ENCODE measurements at places on chromosomes 16 and 17.

GRCh38 chr16:77590707-77591106 is 131.6 kb upstream of the NUDT7 start:
- no peak for DNase-seq

DNA sequence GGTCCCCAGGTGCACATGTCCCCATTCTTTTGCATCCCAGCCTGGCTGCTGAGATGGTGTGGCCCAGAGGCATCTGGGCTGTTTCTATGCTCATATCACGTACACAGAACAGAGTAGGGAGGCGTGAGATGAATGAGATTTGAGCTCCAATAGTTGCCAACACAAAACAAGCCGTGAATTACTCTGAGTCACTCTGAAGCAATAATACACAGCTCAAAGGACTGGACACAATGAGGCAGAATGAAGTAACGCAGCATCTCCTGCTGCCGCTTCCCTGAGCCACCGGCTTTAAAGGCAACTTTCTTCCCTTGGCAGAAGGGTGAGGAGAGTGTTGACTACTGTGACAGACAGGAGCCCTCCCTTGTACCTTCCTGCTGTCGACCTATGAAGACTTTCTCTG is 33.9 kb upstream of the CLEC18B start:
- peak; percentile 64 for DNase-seq

- no peak for DNase-seq
These were observed 2.4 kb upstream of the RIPOR1 start for GRCh38 chr16:67526149-67526791.

GRCh38 chr16:71985262-71985974 is 14.8 kb downstream of the PKD1L3 start:
- no peak for DNase-seq

DNA sequence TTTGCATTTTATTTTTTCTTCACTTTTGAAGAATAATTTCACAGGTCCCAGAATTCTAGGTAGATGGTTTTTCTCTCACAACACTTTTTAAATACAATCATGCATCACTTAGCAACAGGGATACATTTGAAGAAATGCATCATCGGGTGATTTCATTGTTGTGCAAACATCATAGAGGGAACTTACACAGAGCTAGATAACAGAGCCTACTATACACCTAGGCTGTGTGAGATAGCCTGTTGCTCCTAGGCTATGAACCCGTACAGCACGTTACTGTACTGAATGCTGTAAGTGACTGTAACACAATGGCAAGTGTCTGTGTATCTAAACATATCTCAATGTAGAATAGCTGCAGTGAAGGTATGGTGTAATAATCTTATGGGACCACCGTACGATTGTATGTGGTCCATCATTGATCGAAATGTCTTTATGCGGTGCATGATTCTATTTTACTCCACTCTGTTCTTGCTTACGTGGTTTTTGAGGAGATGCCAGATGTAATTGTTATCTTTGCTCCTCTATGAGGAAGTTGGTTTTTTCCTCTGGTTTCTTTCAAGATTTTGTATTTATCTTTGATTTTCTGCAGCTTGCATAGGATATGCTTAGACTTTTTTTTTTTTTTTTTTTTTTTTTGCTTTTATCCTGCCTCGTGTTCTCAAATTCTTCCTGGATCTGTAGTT is 35.5 kb upstream of the TMEM92 start:
- no peak for DNase-seq

DNA sequence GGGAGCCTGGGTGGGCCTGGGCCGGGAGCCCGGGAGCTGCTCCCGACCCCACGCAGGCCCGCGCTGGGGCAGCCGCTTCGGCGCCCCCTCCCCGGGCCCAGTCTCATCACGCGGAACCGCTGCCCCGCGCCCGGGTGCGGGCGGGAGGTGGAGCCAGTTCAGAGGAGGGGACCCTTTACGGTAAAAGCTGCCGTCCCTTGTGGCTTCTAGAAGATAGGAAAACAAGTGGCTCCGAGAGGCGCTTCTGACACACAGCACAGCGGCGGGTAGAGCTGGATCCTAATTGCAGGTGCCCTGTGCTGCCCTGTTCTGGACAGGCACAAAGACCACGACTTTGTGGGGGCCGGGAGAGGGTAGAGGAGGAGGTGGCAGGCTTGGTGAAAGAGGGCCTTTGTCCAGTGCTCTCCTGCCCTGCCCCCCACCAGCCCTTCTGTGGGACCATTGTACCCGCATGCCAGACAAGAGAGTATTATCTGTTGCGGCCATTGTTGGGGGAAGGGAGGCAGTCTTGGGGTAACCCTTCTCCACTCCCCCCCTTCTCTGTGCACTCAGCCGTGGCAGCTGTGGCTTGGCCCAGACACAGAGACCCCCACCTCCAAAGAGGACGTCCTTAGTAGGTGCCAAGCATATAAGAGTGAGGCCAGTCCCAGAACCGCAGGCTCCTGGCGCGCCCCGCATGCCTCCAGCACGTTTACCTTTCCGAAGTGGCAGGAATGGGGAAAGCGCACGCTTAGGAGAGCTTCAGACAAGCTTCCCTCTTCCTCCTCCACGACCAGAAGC is 736 bp downstream of the CNP start:
- no peak for DNase-seq

GRCh38 chr17:36088670-36089338 is 1.1 kb downstream of the CCL3 start:
- DNase-seq, result no peak

DNA sequence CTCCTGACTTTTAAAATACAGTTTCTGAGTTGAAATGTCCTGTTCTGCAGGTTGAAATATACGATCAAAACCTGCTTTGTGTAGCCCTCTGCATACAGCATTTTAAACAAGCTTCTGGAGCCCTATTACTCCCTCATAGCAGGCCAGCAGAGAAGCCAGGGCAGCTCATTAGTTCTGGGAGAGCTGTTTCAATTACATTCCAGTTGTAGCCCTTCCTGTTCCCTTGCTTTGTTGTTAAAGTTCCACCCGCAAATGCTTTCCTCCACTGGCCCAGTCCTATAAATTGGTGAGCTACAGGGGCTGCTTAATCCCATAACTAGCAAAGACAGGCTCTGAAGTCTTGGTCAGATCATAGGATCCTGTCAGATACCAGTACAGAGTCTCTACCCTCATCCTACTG is 162.5 kb downstream of the SLC39A11 start:
- DNase-seq, result no peak

DNA sequence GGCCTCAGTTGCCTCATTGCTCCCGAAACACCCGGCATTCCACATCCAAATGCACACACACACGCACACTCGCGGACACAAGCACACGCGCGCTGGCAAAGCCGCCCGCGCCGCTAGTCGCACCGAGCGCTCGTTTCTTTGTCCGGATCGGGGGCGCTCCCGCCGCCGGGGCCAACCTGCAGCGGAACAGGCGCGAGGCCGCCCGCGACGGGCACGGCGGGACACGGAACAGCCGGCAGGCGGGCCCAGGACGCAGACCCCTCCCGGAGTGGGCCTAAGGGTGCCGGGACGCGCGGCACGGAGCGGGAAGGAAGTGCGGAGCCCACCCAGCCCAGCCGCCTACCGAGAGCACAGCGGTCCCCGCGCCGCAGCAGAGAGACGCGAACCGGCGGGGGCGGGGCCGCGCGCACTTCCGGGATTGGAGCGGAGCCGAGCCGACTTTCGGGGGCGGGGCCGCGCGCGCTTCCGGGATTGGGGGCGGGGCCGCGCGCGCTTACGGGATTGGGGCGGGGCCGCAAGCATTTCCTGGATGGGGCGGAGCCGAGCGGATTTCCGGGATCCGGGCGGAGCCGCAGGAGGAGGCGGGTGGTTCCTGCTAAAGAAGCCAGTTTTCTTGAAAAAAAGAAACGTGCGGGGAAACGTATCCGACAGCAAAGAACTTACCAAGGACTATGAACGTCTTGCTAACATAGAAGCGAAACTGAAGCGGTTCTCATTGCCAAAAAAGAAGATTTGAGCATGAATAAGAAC is at the start of gene CYBC1:
Gene CYBC1 (minus strand): TSS at position 396 of the 750 bp plus-strand sequence. CDS start 1,498 bp downstream, outside the sequence.
- DNase-seq, result peak; percentile 96

GRCh38 chr16:22726868-22727267 is 87.1 kb upstream of the HS3ST2 start:
- no peak for DNase-seq

DNA sequence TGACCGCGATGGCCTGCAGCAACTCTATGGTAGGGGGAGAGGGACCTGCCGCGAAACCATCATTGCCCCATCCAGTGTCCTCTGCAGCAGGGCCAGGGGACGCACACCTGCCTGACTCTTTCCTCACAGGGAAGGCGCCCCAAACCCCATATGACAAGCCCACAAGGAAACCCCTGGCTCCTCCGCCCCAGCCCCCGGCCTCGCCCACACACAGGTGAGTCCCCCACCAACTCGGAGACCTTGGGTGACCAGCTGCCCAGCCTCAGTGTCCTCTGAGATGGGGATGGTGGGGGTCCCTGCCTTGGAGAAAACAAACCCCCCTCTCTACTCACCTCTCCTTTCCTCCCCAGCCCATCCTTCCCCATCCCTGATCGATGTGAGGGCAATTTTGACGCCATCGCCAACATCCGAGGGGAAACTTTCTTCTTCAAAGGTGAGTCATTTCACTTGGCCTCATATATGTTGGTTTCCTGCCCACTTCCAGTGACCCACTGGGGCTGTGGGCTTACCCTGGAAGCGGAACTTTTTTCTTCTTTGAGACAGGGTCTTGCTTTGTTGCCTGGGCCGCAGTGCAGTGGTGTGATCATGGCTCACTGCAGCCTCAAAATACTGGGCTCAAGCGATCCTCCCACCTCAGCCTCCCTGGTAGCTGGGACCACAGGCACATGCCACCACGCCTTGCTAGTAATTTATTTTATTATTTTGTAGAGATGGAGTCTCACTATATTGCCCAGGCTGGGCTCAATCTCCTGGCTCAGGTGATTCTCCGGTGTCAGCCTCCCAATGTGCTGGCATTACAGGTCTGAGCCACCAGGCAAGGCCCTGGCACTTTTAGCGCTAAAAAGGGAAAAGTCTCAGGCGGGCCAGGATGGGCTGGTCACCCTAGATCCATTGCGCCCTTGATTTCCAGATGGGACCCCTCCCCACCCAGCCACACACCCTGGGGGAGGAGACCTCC is 8.0 kb upstream of the IL32 start:
- no peak for DNase-seq

DNA sequence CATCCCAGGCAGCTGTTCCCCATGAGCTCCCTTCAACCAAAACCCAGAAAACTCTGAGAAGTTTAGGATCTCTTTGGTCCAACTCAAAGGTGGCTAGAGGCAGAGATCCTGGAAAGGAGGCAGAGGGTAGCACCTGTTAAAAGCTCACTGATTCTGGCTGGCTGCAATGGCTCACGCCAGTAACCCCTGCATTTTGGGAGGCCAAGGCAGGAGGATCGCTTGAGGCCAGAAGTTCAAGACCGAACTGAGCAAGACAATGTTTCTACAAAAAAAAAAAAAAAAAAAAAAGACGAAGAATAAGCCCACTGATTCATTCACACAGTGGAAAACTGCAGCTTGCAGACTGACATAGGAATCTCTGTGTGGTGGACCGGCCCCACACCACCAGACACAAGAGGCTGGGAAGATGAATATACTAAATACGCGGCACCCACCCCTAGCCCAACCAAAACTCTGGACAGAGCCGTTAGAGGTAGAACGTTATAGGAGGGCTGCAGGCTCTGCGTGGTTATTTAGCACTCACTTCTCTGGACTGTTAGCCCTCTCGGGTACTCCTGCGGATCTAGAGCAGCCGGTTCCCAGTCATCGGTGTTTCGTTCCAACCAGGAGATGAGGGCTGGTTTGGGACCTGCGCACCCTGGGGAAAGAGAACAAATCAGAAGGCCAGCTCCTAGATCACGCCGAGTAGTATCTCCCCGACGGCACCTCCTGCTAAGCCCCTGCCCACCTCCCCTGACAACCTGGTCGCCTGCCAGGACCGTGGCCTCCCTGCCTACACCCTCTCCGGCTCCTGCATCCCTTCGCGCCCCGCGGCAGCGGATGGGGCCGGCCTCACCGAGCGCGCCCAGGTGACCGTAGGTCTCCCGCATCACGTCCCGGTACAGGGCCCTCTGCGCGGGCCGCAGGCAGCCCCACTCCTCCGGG is 925 bp downstream of the ZNF689 start:
- DNase-seq, result peak; percentile 66

- no peak for DNase-seq
These were observed 20.7 kb downstream of the CTU2 start for GRCh38 chr16:88726981-88727380.

- DNase-seq, result no peak
These were observed 22.3 kb downstream of the SAP30BP start for GRCh38 chr17:75689441-75689873.

- DNase-seq, result no peak
These were observed 8.8 kb downstream of the FAAP100 start for GRCh38 chr17:81543339-81543675.

DNA sequence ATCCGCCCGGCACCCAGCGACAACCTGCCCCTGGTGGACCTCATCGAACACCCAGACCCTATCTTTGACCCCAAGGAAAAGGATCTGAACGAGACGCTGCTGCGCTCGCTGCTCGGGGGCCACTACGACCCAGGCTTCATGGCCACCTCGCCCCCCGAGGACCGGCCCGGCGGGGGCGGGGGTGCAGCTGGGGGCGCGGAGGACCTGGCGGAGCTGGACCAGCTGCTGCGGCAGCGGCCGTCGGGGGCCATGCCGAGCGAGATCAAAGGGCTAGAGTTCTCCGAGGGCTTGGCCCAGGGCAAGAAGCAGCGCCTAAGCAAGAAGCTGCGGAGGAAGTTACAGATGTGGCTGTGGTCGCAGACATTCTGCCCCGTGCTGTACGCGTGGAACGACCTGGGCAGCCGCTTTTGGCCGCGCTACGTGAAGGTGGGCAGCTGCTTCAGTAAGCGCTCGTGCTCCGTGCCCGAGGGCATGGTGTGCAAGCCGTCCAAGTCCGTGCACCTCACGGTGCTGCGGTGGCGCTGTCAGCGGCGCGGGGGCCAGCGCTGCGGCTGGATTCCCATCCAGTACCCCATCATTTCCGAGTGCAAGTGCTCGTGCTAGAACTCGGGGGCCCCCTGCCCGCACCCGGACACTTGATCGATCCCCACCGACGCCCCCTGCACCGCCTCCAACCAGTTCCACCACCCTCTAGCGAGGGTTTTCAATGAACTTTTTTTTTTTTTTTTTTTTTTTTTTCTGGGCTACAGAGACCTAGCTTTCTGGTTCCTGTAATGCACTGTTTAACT is 1.0 kb downstream of the NOG start:
- peak; percentile 25 for DNase-seq
